ENCODE measurements at places on chromosomes 3 and 15. TPM values are rescaled to one million over a fixed set of nuclear protein-coding genes. Genes with fewer than 3 reads are reported as not detected.

- DNase-seq: no peak
These were observed 259.9 kb downstream of the IL20RB start for GRCh38 chr3:137217733-137218132.

- no peak for DNase-seq
These were observed 40.5 kb downstream of the U2SURP start for GRCh38 chr3:143041903-143042302.

GRCh38 chr3:12905316-12906071 is 64.1 kb upstream of the RPL32 start:
- DNase-seq: no peak

GRCh38 chr3:124699686-124700396 is 30.4 kb upstream of the UMPS start:
- DNase-seq: no peak

GRCh38 chr3:23232016-23232415 is 28.9 kb downstream of the UBE2E2 start:
- no peak for DNase-seq

Gene KCNMB2
- total RNA-seq: not detected

Gene RAB8B
- 66.8 TPM for total RNA-seq

Gene GP9
- not detected for total RNA-seq

Gene DRD3
- not detected for total RNA-seq
